ENCODE measurements at places on chromosomes 3 and 15.

GRCh38 chr3:110811050-110811449 is 260.6 kb upstream of the NECTIN3 start:
- no peak for DNase-seq

- no peak for DNase-seq
Measured at GRCh38 chr15:34582461-34583371, 735 bp downstream of the GOLGA8B start.

DNA sequence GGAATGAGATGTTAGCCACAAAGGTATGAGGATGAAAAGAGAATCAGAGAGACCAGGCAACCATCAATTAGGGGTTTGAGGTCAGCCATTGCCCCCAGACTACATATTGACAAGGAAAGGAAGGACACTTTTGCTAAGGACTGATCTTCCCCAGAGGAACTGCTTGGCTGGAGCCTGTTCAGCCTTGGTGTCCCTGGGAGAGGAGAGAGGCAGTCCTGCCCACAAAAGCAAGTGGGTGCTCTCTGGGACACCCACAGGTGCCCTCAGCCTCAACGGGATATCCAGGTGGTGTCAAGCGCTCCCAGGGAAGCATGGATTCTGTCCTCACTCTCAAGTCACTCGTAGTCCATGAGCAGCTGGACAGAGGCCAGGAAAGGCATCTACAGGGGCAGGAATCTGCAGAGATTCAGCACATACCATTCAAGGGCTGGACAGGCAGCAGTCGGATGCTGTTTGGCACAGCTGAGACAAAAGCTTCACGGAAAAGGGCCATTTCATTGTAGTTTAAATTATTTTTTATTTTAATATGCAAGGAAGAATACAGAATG is 166.2 kb downstream of the UACA start:
- no peak for DNase-seq

- no peak for DNase-seq
Measured at GRCh38 chr3:191680989-191681597, 220.1 kb downstream of the PYDC2 start.

DNA sequence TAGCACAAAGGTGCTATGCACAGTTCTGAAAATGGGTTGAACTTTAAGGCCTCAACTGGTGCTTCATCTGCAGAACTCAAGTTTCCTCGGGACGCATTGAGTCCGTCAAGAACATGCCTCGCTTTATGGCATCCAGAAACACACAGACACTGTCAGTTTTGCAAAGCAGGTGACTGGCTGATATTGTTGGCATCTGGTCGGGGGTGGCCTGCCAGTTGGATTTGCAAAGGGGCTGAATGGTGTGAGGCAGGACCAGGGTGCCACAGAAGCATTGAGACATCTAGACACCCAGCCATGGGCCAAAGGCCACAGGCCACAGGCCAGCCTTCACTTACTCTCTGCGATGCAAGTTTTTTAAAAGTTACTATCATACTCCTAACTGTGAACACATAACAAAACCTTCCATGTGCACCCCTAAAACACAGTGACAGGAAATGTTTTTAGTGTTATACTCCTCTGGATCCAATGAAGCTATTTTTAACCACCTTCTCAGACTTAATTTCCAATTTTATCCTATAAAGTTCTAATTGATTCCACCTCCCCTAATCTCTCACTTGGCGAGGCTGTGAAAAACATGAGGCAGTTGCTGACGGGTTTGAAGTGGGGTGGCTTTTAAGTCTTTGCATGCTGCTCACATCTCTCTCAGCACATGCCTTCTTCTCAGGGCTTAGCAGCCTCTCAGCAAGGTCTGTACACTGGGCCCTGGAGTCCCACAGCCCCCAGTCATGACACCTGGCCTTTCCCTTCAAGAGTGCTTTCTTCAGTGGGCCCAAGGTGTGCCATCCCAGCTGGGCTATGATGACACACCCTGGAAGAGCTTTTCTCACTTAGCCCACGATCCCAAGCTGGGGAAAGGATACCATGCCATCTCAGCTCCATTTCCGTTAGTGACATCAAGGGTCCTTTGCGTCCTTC is 38.5 kb upstream of the DUSP7 start:
- no peak for DNase-seq
